ENCODE measurements at places on chromosomes 13 and 19.

DNA sequence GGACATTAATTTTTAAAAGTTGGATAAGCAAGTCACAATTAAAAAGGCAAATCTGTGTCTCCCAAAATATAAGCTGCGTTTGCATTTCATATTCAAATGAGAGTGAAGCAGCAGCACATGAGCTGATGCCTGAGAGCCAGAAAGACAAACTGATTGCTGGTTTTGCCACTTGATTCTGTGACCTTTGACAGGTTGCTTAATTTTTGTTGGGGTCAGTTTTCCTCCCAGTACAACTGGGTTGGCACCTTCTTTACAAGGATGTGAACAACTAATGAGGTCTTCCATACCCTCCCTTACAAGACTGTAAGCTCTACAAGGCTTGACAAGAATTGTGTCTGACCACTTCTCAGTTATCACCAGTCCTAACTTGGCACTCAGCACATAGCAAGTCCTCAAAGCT lies 8.1 kb upstream of the KLF12 start:
- DNase-seq = no peak

- DNase-seq = no peak
Observed at GRCh38 chr13:94535231-94535630, 55.7 kb upstream of the DCT start.

- no peak for DNase-seq
Observed at GRCh38 chr13:24039621-24040475, 120.7 kb upstream of the SPATA13 start.

DNA sequence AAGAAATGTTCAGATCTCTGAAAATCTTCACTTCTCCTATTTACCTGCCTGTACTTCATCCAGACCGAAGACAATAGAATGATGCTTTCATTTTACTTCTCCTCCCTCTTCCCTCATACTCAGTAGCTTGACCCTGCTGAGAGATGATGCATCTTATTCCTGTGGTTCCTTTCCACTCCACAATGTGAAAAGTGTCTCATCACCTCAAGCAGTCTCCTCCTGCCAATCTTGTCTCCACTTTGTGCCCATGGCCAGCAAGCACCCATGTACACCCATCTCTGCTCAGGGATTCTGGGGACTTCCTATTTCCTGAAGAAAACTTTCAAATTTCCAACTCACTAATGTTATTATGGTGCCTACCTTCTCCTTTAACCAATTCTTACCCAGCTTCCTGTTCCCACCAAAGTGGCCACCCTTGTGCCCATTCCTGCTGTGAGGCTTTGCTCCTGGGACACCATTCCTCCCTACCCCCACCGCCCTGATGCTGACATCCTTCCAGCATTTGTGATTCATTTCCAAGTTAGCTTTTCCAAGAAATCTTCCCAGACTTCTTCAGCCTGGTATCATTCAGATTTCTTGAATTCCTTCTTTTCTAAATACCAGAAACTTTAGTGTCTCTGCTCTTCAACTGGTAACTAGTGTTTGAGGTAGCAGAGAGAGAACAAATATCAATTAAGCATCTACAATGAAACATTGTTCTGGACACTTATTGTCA lies 212.5 kb downstream of the POSTN start:
- DNase-seq = no peak

- no peak for DNase-seq
Observed at GRCh38 chr19:28618504-28618903, 594.4 kb downstream of the UQCRFS1 start.

DNA sequence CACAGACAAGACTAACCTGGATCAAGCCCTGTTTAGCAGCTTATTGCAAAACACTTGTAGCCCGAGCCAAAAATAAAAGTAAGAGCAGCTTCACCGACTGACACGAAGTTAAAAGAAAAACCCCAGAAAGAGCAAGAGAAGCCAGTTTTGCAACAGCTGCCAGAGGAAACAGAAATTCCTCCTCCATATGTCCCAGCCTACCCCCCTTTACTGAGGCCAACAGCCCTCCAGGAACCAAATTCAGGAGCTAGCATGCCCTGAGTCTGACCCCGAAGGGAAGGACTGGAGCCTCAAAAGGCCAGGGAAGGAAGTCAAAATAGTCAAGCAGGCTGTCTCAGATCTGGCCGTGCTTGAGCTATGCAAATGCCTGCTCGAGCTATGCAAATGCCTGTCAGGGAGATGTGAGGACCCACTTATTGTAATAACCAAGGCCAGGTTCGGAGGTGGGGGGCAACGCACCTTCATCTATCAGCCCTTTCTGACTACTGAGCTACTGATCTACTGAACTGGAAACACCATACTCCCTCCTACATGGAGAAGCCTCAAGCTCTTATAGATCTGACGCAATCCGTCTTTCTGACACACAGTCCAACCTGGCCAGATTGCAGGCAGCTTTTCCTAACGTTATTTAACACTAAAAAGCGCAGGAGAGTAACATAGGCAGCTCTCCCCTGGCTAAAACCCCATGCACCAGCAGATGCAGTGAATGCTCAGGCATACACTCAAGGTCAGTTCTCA lies 6.7 kb downstream of the SIGLEC11 start:
- DNase-seq = no peak

DNA sequence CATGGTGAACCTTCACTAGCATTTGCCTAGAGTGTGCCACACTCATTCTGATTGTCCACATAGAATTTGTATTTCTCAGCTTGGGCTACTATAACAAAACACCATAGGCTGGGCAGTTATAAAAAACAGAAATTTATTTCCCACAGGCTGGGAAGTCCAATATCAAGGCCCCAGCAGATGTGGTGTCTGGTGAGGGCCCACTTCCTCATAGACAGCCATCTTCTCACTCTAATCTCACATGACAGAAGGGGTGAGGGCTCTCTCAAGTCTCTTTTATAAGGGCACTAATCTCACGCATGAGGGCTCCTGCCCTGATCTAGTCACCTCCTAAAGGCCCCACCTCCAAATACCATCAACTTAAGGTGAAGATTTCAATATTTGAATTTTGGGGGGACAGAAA lies 53.6 kb downstream of the LRRC63 start:
- DNase-seq = no peak

DNA sequence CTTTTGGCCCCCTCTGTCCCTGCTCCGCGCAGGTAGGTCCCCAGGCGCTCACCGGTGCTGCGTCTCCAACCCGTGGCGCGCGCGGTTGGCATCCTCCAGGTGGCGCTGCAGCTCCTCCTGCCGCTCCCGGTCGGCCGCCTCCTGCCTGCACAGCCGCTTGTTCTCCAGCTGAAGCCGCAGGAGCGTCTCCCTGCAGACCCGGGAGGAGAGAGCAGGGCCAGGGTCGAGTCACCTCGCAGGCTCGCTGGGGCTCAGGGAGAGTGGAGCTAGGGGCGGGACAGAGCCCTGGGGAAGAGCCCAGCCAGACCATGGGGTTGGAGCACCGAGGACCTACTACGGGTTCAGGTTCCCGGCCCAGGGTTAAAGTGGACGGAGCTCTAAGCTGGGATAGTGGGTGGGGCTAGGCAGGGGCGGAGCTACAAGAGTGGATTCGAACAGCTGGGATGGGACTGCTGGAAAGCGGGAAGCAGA lies 9.3 kb downstream of the HOOK2 start:
- peak; percentile 71 for DNase-seq

- DNase-seq = no peak
Observed at GRCh38 chr19:19292607-19293006, 19.5 kb upstream of the TM6SF2 start.

- no peak for DNase-seq
Observed at GRCh38 chr13:44903574-44903985, 85.7 kb downstream of the NUFIP1 start.

DNA sequence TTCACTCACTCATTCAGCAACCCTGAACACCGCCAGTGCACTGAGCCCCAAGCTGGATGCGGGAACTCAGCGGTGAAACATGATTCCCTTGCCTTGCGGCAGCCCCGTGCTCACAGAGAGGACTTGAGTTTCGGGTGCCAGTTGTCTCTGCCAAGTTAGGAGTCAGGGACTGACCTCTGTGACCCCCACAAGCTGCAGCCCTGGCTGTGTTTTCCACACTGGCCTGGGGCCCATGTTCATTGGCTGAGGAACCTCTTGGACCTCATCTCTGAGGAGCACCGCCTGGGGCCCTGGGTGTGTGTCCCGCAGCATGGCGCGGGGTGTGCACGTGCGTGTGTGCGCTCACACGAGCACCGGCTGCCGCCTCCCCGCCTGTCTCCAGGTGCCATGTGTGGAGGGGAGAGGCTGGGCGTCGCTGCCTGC lies 31.0 kb downstream of the CAPN12 start:
- DNase-seq = no peak

DNA sequence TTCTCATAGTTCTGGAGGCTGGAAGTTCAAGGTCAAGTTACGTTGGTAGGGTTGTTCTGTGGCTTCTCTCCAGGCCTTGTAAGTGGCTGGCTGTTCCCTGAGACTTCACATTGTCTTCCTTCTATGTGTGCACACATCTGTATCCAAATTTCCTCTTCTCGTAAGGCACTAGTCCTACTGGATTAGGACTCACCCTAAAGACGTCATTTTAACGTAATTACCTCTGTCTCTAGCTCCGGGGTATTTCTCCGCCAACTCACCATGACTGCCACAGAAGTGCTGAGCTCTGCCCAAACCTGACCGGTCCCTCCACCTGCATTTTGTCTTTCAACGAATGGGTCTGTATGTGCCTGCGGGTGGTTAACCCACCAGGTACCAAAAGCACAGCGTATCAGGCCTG lies 8.7 kb upstream of the SYDE1 start:
- DNase-seq = no peak

DNA sequence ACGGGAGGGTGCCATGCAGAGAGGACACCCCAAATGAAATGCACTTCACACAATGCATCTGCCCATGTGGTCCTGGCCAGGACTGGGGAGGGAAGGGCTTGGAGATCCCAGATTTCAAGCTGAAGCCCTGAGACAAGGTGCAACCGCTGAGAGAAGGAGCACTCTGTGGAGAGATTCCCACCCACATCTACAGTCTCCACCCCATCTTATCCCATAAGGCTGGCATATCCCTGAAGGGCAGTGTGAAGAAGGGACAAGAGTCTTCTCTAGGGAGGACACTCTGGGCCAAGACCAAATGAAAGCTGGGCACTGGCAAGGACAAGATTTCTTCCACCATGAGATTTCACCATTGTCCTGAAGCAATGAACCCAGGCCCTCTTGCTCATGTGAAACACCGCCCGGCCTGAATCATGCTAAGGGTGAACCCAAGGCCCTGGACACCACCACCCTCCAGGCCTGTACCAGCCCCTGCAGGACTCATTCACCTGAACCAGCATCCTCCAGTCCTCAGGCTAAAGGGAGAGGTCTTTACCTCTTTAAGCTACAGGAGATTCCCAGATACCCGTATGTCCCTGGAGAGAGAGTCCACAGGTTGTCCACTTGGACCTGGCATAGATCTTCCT lies 20.5 kb downstream of the CEACAM4 start:
- DNase-seq = no peak

DNA sequence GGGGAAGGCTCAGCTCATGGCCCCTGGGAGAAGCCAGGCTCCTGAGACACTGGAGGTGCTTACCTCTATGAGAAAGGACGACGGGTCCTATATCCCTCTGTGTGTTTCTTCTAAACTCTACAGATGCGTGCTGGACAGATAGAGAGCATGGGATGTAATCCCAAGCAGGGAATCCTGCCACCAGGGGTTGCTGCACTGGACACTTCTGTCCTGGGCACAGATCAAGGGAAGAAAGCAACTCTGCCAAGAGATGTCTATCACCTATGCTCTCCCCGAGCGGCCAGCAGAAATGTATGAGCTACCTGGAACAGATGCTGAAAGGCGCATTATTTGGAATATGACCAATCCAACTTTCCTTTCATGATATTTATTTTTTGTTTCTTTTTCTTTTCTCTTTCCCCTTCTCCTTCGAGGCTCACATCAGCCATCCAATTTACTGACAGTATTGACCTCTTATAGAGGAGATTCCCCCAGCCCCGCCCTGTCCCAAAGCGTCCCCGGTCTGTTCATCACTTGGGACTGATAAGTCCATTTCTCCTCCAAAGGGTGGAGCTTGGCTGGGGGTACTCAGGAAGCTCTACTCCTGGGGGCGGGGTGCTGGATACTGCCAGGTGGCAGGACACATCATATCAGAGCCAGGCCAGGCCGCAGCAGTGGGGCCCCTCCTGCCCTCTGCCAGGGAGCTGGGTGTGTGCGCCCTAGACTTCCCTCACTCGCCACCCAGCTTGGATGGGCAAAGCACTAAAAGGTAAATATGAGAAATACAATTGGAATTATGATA lies 34.2 kb downstream of the TSHZ3 start:
- no peak for DNase-seq

- no peak for DNase-seq
Observed at GRCh38 chr19:3368848-3369336, 2.5 kb downstream of the NFIC start.

- no peak for DNase-seq
Observed at GRCh38 chr19:3080286-3080685, 13.9 kb upstream of the GNA11 start.

DNA sequence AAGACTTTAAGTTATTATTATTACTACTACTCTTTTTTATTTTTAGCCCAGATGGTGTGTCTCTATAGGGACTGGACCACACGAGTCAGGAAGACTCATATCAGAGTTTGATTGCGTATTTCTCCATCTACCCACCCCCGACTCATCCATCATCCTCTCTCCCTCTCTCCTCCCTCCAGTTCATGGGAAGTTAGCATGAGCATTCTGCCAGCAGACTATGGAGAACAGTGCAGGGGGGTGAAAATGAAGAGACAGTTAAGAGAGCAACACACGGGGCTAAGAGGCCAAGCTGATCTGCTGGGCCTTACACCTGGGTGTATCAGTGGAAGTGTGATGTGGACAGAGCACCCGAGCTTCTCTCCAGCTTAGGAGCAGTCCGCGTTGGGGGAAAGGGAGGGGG lies 95.0 kb downstream of the UQCRFS1 start:
- DNase-seq = no peak

GRCh38 chr13:46321494-46322225 lies 65.4 kb downstream of the RUBCNL start:
- peak; percentile 50 for DNase-seq

- DNase-seq = no peak
Observed at GRCh38 chr19:56084835-56085536, 36.1 kb downstream of the ZNF787 start.

DNA sequence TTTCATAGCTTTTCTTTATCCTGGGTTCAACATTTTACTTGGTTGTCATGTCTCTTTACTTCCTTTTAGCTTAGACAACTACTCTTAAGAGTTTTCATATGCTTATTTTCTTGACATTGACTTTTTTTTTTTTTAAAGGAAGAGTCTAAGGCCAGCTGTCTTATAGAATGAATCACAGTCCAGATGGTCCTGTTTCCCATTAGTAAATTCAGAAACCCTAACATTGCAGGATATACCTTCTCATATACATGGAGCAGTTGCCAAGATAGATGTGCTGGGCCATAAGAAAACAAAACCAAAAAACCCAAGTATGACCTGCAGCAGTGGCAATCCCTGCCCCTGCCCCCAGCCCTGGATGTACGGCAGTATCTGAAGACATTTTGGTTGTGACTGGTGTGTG lies 72.8 kb downstream of the COG3 start:
- DNase-seq = no peak

DNA sequence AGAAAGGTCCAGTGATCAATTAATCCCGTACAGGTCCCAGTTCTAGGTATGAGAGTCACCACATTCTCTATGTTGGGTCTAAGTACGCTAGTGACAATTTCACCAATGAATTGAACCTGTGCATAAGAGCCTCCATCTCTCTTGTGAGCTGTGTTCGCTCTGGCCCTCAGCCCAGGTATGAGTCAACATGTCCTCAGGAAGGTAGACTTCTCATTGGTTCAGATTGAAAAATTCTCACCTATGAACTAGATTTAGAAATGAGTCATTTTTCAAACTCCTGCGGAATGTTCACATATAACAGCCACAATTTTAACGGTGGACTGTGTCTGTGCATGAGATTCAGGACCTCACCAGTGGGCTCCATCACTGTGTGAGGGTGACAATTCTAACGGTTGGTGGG lies 12.7 kb upstream of the ZNF43 start:
- no peak for DNase-seq

Data from stimulated activated naive CD4-positive, alpha-beta T cell (primary cell).